ENCODE measurements at places on chromosomes 1 and 21. TPM values are rescaled to one million over a fixed set of nuclear protein-coding genes. Genes with fewer than 3 reads are reported as not detected.

DNA sequence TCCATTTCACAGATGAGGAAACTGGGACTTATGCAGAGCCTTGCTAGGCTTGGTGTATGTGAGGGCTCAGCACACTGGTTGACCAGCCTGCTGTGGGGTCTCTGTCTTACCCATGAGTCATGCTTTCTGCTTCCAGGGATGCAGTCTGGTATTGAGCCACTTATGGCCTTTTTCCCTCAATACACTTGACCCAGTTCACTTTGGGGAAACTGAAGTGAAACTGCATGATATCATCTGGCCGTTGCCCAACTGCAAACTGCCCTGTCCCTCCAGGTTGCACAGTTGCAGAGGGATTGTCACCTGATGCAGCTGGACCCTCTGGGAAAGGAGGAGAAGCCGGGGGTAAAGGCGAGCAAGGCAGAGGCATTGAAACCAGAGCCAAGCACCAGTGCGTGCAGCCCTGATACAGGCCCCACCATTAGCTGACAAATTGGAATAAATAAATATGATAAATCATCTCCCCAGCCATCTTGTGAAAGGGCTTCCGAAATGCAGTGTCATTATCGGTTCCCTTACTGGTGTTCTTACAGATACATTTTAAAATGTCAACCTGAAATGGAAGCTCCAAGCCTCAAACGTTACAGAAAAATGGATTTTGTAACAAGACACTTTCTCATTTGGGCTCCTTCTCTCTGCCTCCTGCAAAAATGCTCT lies 39.3 kb upstream of the DUSP10 start:
- DNase-seq: no peak

- DNase-seq: no peak
Measured at GRCh38 chr1:210262897-210263272, 30.3 kb downstream of the SERTAD4 start.

GRCh38 chr1:31618916-31619846 lies 1.7 kb downstream of the HCRTR1 start:
- no peak for DNase-seq

DNA sequence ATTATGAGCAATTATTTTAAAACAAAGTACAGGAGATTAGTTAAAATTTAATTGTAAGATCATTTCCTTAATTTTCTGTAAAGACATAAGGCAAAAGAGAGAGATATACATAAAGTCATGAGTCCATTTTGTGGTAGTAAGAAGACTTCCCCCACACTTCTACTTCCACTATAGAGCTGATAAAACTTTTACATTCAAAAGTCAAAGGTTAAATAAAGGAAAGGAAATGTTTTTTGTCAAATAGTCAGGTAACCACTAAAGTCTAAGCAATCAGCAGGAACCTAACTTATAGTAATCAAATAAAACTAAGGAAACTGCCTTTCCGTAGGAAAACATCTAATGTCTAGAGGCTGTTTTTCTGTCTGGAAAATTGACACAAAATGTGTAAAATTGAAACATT lies 110.9 kb downstream of the DENND1B start:
- DNase-seq: no peak

DNA sequence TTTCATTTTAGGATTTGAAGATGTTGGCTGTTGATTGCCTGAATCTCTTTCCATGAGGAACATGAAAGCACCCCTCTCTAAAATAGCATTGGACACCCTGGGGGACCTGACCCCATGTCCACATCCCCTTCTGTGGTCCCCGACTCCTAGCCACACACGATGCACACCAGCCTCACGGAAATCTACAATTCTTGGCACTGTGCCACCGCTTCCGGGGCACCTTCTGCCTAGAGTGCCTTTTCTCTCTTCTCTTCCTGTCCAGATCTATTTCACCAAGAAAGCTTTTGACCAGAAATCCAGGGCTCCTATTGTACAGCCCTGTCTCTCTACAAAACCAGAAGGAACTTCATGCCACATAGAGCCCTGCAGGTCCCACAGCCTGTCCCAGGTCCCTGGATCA lies 50.3 kb downstream of the MYSM1 start:
- peak; percentile 55 for DNase-seq

DNA sequence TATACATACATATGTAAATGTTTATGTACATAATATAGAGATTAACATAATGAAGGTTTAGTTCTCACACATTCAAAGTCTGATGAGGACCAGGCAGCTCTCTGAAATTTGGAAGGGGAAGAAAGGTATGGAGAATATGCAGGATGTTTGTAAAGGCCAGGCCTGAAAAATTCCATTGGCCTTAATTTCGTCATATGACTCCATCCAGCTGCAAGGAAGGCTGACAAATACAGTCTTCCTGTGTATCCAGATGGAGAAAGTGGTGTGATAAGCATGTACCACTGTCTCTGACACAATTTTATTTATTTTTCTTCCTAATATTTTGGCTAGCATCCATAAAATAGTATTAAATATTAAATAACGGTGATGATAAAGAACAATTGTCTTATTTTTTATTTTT lies 6.3 kb upstream of the SGIP1 start:
- DNase-seq: no peak

DNA sequence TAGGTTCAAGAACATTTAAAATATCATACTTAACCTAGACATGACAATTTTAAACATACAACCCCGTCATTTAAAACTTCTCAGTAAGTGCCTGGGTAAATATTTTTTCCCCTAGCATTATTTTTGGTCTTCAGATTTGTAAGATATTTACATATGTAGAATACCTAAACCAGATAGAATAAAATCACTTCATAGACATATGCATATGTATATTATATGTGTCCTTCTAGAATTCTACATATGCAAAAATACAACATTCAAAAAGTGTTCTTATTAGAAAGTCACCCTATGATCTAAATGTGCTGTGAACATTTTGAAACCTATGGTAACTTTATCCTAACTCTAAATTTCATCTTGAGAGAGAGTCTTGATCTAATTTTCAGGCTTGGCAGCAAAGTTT lies 1467.0 kb upstream of the B3GALT2 start:
- no peak for DNase-seq

DNA sequence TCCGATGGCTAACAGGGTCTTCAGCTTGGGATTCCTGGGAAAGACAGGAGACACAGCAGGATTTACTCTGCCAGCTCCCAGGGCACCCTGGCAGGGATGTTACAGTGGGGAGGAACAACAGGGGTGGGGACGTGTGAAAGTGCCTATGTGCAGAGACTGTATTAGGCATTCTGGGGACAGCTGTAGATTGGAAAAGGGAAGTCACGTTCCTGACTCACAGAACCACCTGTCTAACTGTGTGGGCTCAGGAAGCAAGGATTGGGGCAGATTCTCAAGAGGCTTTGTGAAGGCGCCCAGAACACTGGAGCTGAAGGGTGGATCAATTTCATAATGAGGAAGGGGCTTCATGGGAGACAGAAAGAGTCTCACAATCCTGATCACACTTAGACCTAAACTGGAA lies 4.4 kb downstream of the CHIT1 start:
- no peak for DNase-seq

DNA sequence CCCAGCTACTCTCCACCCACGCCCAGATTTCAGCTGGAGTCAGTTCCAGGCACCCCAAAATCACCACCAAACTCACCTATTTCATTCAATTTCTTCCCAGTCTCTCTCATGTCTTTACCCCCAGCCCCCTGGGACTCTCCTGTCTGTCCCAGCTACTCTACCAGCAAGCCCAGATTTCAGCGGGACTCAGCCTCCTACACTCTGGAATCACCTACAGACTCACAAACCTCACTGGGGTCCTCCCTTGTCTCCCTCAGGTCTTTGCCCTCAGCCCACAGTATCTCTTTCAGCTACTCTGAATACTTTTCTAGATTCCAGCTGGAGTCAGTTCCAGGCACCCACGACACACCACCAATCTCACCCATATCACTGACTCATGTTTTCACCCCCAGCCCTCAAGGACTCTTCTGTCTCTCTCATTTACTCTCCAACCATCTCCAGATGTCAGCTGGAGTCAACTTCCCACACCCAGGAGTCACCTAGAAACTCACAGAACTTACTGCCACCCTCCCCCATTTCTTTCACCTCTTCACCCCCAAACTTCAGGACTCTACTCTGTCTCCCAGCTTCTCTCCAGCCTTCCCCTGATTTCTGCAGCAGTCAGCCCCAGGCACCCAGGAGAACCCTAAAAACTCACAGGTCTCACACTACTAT lies 1529.3 kb upstream of the TPTE start:
- no peak for DNase-seq

GRCh38 chr21:46503922-46504550 lies 45.3 kb downstream of the DIP2A start:
- no peak for DNase-seq

The KIF14 gene
- total RNA-seq: 0.45 TPM

- DNase-seq: no peak
Measured at GRCh38 chr1:234148350-234148749, 224.9 kb upstream of the COA6 start.

The CD1B gene
- total RNA-seq: not detected

DNA sequence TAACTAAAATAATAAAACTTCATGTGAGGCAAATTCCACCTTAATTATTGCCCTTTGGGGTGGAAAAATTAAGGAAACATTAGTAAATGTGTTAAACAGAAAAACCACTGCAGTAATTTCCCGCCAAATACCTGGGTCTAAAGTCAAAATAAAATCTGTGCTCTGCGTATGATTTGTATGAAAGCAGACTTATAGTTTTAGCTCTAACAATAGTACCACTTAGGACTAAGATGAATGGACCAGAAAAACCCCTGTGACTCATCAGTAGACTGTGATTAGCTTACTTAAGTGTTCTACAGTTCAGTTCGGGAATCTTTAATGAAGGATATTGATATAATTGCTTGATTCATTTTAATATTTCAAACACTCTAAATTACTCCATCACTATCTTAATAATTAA lies 23.3 kb upstream of the C1orf105 start:
- DNase-seq: peak; percentile 55

- no peak for DNase-seq
Measured at GRCh38 chr21:34582506-34583150, 32.3 kb downstream of the RCAN1 start.

- no peak for DNase-seq
Measured at GRCh38 chr1:93338387-93339146, 7.1 kb upstream of the DR1 start.

DNA sequence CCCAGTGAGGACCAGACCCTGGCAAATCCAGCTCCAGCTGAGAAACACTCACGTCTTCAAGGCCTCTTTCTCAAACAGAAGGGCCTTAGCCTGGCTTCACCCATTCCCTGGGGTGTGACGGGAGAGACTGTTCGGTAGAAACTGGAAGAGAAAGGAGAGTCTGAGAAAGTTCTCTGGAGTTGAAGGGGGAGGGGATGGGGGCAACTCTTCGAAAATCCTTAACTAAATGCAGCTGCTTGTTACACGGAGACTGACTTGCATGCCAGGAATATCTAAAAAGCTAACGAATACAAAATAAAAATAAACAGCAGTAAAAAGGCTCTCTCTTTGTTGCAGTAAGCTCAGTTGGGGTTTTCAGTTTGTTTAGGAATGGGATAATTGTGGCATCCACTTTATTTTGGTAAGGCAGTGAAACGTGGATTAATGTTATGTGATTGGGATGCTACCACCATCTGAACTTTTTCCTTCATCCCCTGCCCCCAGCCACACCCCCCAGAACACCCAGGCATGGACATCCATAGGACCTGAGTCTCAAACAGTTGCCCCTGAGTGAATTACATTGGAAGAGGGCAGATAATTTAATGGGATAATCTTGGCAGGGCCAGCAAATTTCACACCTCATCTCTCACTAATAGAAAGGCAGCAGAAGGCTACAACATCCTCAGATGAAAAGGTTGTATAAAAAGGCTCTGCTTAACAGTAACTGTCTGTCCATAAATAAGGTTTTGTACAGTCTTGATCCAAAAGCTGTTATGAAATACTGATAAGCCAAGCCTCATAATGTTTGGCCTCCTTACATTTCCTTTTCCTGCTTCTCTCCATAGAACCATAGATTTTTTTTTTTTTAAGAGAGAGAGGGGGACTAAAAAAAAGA lies 5.8 kb downstream of the ROR1 start:
- DNase-seq: no peak

DNA sequence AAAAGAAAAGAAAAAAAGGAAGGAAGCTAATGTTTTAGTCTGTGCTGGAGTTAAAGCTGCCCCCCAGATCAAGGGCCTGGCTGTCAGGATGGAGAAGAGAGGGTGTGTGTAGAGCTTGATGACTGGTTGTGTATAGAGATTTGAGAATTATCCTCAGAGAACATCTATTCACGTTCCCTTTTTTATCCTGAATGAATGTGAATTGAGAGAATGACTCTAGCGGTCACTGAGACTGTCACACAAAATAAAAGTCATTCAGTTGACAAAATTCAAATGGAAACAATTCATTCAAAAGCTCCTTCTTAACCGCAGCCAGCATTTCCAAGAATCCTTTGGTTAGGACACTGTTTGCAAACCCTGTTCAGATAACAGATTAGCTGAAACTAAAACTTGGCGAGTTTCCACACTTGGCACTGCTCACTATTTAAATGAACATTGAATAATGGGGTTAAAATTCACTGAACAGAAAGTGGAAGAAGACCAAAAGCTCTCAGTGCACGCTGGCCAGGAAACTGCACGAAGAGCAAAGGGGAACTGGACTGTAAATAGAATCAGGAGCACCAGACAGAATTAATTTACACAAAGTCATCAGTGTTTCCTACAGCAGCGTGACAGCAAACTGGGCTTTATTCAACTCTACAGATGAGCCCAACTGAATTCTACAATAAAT lies 13.6 kb upstream of the FAM89A start:
- DNase-seq: peak; percentile 92

- peak; percentile 83 for DNase-seq
Measured at GRCh38 chr1:9784508-9785133, 39.1 kb downstream of the CLSTN1 start.

The CCDC190 gene
- total RNA-seq: not detected

DNA sequence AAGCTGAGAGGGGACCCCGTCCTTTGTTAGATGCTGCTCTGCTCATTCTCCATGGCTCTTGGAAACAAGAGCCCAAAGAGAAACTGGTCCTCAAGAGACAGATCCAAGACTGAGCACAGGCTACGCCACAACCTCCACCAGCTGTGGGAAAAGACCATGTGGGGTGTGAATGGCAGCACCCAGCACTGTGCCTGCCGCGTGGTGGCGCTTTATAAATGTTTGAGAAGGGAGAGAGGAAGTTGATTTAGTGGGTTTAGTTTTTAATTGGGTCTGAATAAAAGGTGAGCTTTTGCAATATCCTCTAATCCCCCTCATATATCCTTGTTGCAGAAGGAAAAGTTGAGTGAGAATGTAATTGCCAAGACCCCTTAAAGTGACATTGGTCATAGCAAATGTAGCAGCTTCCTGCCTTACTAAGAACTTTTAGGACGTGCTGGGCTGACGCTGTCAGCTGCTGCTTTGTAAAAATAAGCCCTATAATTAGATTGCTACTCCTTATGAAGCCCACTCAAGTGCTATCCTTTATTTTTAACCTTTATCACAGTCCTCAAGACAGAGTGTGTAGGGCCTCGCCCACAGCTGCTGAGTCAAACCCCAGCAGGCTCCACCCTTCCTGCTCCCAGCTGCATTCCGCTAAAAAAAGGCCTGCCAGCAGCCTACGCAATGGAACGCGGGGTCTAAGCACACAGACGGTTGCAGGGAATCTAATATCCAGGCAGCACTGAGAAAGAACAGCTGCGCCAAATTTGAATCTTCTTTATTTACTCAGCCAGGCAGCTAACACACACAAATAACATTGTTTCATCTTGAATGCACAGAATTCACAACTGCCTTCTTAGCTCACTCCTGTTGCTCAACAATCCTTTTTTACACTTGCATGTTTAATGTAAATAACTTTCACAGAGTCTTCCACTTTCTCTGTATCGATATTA lies 47.4 kb upstream of the PRDX6 start:
- peak; percentile 96 for DNase-seq

All from stomach (tissue), 19 donors.